ENCODE measurements at places on chromosomes 11 and 22.

DNA sequence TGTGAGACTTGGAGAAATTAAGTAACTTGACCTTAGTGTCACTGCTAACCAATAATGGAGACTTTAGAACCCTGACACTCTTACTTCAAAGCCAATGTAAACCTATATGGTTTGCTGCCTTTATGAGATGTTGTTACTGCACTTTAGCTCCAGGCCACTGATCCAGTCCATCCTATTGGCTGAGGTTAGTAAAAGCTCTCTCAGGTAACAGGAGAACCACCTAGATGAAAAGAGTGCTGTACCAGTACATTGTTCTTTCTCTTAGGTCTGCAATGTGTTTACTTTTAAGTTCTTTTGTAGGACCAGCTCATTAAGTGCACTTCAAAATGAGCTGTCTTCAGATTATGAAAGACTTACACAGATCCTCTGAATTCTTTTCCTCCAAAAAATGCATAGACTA is 994.0 kb upstream of the FAT3 start:
- DNase-seq = no peak

DNA sequence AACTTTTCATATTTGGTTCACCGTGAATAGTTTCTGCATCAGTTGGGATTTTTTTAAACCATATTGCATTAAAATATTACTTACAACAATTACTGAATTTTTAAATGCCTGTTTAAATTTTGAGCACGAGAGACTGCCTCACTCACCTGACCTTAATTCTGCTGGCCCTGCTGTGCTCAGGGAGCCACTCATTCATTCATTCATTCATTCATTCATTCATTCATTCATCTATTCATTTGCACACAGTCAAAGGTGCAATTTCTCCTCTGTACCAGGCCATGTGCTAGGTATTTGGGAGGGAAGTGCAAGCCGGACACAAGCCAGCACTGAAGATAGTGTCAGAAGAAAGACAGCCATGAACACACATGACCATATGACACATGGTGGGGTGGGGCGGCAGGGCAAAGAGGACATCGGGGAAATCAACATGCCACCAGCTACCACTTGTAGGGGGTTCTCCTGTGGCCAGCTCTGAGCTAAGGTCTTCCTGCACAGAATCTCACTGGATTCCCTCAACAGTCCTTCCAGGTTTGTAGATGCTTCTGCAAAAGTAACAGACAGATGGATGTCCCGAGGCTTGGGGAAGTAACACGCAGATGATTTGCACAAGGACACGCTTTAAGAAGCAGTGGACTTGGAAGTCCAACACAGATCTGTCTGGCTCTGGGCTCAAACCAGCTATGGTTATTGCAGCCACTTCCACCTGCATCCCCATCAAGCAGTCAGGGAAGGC is 568 bp upstream of the CSF2RB start:
- no peak for DNase-seq

DNA sequence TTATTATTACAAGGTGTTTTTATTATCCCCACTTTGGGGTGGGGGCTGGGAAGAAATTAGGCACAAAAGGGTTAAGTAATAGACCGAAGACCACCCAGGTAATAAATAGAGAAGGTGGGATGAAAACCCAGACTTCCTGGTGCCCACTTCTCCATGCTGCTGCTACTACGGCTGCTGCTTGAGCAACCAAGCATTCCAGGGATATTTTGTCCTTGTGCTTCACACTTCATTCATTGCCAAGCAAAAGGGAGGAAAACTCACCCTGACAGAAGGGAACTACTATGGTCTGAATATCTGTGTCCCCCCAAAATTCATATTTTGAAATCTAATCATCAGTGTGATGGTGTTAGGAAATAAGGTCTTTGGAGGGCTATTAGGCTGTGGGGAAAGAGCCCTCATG is 470.9 kb upstream of the API5 start:
- DNase-seq = no peak

DNA sequence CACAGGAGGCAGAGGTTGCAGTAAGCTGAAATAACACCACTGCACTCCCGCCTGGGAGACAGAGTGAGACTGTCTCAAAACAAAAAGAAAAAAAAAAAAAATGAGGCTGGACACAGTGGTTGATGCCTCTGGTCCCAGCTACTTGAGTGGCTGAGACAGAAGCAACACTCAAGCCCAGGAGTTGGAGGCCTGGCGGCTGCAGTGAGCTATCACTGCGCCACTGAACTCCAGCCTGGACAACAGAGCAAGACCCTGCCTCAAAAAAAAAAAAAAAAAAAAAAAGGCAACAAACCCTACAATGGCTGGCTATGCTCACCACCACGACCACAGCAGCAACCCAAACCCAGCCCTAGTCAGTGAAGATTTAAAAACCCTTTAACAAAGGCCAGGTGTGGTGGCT is 8.2 kb downstream of the NAP1L4 start:
- DNase-seq = no peak

DNA sequence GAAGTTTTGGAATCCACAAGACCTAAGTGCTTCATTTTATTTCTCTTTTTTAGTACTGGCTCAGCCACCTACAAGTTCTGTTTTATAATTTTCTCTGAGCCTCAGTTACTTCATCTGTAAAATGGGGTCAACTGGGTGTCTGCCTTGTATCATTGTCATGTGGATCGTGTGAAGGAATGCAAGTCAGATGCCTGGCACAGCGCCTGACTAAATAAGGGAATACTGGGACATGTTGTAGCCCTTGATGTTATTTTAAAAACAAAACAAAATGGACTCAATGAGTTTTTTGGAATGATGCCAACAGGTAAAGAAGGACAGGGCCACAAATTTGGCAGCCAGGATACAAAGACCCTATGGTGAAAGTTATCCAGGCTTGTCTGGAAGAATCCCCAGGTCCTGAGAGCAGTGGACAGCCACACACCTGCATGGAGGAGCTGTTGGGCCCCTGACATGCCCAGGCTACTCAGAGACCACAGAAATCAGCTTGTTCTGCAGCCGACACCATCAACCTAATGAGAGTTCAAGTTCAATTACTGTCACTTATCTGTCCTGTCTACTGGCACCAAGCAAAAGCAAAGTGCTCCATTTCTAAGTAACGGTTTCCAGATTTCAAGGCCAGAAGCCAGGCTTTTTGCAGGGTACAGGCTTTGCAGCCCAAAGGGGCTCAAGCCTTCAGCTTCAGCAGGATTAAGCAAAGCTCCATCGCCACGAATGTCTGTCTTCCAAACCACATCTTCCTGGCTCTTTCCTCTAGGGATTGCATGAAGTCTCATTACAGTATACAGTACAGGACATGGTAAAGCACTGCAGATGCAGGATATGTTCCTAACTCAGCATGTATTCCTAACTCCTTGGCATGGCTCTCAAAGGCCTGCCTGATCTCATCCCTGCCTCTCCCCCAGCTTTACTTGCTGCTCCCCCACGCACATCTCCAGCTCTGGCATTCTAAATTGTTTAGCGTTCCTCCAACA is 18.4 kb downstream of the DKK3 start:
- no peak for DNase-seq

GRCh38 chr11:130246270-130246669 is 68.4 kb downstream of the ZBTB44 start:
- no peak for DNase-seq

DNA sequence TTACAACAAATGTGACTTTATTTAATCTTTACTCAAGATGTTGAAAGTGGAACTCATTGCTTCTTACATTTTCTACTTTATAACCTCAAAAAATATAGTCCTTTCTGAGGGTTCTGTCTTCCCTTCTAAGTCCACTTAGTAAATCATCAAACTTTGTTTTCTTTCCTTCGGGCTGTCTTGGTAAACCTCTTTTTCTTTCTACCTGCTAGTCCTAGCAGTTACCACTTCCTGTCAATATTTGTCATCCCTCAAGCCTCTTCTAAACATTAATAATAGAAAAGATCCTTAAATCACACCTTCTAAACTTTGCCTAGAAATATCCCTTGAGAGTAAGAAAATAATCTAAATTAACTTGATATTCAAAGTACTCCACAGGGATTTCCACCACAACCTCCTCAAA is 580.4 kb downstream of the CNTN5 start:
- no peak for DNase-seq

DNA sequence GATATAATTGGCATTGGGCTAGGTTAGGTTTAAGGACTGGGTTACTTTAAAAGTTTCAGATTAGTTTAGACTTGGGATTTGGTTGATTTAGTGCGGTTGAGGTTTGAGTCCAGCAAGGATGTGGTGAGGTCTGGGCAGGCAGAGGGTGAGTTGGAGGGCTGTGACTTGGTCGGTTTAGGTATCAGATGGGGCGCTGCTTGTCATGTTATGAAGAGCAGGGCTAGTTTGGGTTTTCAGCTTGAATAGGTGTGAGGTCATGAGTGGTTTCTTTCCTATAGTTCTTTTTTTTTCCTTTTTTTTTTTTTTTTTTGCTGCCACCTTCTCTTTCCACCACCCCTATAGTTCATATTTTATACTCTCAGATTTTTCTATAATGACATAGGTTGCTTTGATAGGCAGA is 4.8 kb downstream of the CLCF1 start:
- no peak for DNase-seq

DNA sequence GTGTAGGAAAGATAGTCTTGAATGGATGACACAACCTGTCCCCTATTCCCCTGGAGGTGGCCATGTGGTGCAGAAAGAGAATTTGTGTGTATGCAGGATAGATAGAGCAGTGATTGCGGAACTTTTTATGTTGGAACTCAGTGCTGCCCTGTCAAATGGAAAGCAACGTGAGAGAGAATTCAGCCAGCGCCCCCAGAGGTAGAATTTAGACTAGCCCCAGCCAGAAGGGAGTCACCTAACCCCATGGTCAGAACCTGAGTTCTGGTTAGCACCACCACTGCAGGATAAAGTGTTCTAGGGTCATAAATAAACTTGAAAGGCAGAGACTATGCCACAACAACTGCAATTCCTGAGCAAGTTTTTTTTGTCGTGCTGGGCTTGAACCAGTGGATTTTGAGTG is 152.9 kb upstream of the GRIA4 start:
- DNase-seq = no peak

DNA sequence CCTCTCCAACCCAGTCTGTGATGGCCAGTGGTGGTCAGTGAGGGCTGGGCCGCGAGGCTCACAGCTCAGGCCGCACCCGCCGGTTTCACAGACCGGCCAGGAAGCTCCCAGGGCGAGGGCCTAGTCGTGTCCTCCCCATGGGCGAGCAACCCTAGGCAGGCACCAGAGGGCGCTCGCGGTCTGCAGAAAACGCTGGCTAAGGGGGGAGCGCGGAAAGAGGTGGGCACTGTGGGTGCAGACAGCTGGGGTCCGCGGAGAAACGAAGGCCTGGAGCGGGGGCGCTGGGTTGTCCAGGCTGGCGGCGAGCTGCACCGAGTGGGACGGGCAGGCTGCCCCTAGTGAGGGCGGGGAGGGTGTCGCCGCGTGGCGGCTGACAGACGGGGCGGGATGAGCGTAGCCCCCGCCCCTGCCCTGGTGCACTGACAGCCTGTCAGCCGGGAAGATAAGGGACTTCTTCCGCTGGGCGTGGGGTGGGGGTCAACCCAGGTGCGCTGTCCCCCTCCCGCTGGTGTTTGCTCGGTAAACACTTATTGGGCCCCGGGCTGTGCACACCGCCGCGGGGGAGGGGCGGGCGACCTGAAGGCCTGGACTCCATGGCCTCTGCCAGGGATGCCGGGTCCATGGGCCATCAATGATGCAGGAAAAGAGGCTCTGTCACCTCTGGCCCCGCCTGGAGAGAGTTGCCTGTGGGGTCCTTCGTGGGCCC is 7.5 kb downstream of the GP1BB start:
- no peak for DNase-seq

GRCh38 chr11:2783536-2784082 is 83.8 kb upstream of the KCNQ1OT1 start:
- no peak for DNase-seq

- no peak for DNase-seq
These were observed 173.8 kb downstream of the LARGE1 start for GRCh38 chr22:33746501-33746928.

DNA sequence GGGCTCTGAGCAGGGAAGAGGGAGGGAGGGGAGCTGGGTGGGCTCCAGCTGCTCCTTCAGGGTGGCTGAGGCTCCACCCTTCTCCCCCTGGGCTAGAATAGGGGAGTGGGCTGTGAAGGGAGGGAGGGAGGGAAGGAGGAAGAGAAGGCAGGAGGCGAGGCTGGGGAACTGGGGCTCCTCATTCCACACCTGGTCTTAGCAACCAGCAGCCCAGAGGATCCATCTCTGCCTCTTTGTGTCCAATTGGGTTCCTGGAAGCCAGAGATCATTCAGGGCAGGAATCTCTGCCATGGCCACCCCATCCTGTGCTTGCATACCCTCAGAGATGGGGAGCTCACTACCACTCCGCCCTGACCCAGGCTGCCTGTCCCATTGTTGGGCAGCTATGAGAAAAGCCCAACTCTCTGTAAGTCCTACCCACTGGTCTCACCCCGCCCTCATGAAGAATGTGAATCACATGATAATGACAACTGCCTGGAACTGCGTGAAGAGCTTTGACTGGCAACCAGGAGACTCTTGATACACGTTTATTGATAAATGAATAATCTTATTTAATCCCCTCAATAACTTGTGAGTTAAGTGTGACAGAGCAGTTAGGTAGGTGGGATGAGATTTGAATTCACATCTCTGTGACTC is 7.9 kb downstream of the NCF4 start:
- DNase-seq = no peak

Data from DMS 273 treated with DMSO at 0.1 percent for 48 hours (cell line).